NCI-H1105 treated with DMSO at 0.1 percent for 48 hours (cell line): ENCODE measurements at places on chromosomes 3 and 15.

DNA sequence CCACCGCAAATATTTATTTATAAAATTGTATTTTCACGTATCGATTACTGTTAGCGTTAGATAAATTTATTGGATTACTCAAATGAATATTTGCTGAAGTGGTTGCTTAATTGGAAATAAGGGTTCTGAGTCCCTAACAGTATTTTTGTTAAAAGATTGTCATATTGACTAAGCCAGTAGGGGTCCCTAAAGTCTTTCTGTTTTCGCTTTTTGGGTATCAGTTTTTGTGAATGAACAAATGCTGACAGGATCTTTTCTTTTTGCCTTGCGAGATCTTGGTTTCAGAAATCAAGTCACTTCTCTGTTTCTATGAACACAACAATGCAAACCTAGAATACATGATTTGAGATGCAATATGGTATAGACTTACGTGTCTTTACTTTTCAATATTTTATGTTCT is 7.1 kb downstream of the RAD51 start:
- DNase-seq = no peak

DNA sequence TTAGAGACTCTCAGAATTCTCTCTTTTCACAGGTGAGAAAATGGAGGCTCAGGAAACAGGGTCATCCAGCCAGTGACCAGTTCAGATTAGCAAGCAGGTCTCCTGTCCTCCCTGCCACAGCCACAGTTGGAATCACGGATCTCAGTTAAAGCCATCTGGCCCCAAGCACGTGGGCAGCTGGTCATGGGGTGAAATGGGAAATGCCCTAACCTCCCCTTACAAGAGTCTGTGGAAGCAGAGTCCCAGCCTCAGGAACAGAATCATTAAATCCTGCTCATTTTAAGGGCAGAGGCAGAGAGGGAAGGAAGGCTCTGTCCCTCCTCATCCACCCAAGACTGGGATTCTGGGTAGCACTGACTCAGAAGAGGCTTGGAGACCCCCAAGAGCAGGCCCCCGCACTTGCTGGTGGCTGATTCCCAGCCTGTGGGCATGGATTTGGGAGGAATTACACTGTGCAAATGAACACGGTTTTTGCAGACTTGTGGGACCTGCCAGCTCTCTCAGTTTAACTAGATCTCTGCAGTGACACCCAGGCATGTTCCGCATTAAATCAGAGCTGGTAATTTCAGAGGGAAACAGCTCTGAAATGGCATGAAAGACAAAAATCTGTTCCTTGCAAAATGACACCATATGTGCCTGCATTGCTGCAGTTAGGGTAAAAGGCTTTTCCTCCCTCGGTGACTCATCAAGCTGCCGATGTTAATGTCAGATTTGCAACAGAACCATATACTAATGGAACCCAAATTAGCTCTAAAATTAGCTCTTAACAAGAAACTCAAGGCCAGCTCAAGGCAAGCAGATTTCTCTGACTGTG is 89.0 kb downstream of the BDH1 start:
- DNase-seq = no peak

GRCh38 chr3:66582721-66583423 is 82.0 kb upstream of the LRIG1 start:
- no peak for DNase-seq

GRCh38 chr3:188348435-188349244 is 194.7 kb downstream of the LPP start:
- DNase-seq = peak; percentile 39

- no peak for DNase-seq
Measured at GRCh38 chr3:187550446-187550845, 119.7 kb downstream of the SST start.

DNA sequence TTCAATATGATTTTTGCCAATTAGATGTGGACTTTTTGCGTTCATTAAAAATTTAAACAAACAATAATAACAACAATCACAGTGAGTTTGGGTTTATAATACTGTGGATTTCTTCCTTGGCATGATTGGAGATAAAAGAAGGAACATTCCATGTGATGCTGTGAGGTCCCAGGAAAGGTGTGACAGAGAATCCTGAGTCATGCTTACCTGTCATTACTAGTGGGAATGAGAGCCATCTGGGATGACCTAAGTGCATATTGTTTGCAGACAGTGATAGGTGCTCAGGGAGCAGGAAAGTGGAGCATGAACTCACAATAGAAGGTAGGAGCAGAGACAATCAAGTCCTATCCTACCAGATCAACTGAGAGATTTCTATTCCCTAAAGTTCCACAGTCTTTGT is 766.5 kb upstream of the CFAP20DC start:
- no peak for DNase-seq
